Neural crest cell (in vitro differentiated cells): ENCODE measurements at places on chromosomes 7 and 10.

- peaks cover 27% of the 10 kb centered on the region for H3K4me1 ChIP-seq
- no peak overlapping the region for H3K27ac ChIP-seq
- peaks cover 82% of the 10 kb centered on the region for H3K27me3 ChIP-seq
- no peak for DNase-seq
These were observed 7.0 kb upstream of the DPYSL4 start for GRCh38 chr10:132179551-132180392.

DNA sequence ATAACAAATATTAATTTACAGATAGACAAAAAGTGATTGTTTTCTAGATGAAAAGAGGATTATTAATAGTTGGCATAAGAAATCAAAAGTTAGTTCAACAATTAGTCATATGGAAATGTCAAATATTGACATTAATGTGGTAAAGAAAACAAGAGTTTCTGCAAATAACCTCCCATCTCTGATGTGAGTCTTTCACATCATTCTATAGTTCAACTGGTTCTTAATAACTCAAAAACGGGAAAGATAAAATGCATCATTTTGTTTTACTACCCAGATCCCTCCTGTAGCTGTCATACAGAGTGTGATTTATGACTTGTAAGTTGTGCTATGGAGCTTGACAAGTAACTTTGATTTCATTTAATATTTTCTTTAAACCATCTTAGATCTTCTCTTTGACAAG lies 594.8 kb downstream of the ZWINT start:
- H3K36me3 ChIP-seq: no peaks in the 10 kb centered on the region
- H3K4me3 ChIP-seq: no peak overlapping the region
- H3K27ac ChIP-seq: no peak overlapping the region
- peaks cover 5% of the 10 kb centered on the region for H3K4me1 ChIP-seq
- DNase-seq: no peak

DNA sequence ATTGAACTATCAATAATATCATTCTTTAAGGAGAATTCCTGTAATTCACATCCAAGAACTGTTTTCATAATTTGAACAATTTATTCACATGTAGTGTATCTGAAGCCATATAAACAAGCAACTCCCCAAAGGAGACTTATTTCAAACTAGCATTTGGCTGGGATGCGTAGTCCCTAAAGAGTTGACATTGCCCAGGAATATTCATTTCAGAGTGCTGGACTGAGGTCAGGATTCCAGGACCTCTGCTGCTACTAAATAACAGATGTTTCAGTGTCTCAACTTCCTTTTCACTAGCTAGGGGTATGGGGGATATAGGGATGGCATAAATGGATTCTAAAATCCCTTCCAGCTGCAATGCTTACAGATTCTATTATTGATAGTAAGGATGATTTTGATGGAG lies 177.0 kb downstream of the TSPAN12 start:
- H3K27me3 ChIP-seq: no peaks in the 10 kb centered on the region
- peaks cover 7% of the 10 kb centered on the region for H3K4me1 ChIP-seq
- no peaks in the 10 kb centered on the region for H3K36me3 ChIP-seq

DNA sequence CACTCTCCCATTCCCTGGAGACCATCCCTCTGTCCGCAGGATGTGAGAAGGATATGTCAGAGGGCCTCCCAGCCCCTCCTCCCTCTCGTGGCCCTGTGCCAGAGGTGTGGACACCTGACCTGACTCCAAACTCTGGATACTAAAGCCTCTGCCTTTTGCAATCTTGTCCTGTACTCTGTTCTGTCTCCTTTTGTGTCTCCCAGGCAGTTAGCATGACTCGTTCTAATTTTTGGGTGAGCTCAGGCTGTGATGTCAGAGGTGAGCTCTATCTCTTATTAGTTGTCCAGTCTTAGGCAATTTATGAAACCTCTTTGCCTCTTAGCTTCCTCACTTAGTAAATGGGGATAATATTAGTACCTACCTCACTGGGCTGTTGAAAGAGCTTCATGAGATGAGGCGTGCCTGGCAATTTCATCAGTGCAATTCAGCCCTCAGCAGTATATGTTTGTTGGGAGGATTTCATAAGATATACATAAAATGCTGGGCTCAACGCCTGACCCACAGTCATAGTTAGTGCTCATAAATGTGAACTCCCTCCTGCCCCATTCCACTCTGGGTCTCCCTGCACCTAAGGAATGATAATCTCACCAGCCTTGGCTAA lies 10.9 kb downstream of the MARVELD1 start:
- DNase-seq: no peak
- H3K4me1 ChIP-seq: peaks cover 11% of the 10 kb centered on the region
- H3K4me3 ChIP-seq: no peak overlapping the region
- no peaks in the 10 kb centered on the region for H3K27me3 ChIP-seq
- no peaks in the 10 kb centered on the region for H3K36me3 ChIP-seq

- no peak overlapping the region for H3K4me3 ChIP-seq
- peaks cover 4% of the 10 kb centered on the region for H3K4me1 ChIP-seq
- H3K36me3 ChIP-seq: no peaks in the 10 kb centered on the region
These were observed 417.9 kb upstream of the CNTNAP2 start for GRCh38 chr7:145698526-145699262.

- no peak for DNase-seq
- no peaks in the 10 kb centered on the region for H3K36me3 ChIP-seq
- H3K4me1 ChIP-seq: no peaks in the 10 kb centered on the region
- no peaks in the 10 kb centered on the region for H3K27me3 ChIP-seq
- H3K4me3 ChIP-seq: no peak overlapping the region
These were observed 24.1 kb downstream of the MINDY4 start for GRCh38 chr7:30795161-30795948.

- H3K4me1 ChIP-seq: no peaks in the 10 kb centered on the region
- H3K4me3 ChIP-seq: no peak overlapping the region
- no peak overlapping the region for H3K27ac ChIP-seq
- peaks cover 17% of the 10 kb centered on the region for H3K27me3 ChIP-seq
These were observed 66.4 kb downstream of the MGAM2 start for GRCh38 chr7:142177869-142178268.

GRCh38 chr7:19051767-19052375 lies 65.6 kb downstream of the TWIST1 start:
- no peaks in the 10 kb centered on the region for H3K27me3 ChIP-seq
- H3K27ac ChIP-seq: no peak overlapping the region
- peaks cover 8% of the 10 kb centered on the region for H3K36me3 ChIP-seq
- no peaks in the 10 kb centered on the region for H3K4me1 ChIP-seq
- no peak overlapping the region for H3K4me3 ChIP-seq
- peak; percentile 11 for DNase-seq

DNA sequence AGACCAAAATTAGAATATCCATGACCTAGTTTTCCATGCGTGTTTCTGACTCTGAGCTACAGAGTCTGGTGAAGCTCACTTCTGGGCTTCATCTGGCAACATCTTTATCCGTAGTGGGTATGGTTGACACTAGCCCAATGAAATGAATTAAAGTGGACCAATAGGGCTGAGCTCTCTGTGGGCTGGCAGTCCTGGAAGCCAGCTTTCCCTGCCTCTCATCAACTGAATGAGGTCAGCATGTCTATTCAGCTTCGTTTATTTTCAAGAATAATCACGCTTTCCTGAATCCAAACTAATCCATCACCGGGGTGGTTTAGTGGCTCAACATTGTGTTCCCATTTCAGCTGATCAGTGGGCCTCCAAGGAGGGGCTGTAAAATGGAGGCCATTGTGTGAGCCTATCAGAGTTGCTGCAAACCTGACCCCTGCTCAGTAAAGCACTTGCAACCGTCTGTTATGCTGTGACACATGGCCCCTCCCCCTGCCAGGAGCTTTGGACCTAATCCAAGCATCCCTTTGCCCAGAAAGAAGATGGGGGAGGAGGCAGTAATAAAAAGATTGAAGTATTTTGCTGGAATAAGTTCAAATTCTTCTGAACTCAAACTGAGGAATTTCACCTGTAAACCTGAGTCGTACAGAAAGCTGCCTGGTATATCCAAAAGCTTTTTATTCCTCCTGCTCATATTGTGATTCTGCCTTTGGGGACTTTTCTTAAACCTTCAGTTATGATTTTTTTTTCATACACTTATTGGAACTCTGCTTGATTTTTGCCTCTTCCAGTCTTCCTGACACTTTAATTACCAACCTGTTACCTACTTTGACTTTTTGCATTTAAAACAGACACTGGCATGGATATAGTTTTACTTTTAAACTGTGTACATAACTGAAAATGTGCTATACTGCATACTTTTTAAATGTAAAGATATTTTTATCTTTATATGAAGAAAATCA lies 35.5 kb downstream of the CAV1 start:
- peaks cover 8% of the 10 kb centered on the region for H3K27me3 ChIP-seq
- H3K4me1 ChIP-seq: peaks cover 11% of the 10 kb centered on the region
- H3K36me3 ChIP-seq: no peaks in the 10 kb centered on the region
- no peak for DNase-seq

DNA sequence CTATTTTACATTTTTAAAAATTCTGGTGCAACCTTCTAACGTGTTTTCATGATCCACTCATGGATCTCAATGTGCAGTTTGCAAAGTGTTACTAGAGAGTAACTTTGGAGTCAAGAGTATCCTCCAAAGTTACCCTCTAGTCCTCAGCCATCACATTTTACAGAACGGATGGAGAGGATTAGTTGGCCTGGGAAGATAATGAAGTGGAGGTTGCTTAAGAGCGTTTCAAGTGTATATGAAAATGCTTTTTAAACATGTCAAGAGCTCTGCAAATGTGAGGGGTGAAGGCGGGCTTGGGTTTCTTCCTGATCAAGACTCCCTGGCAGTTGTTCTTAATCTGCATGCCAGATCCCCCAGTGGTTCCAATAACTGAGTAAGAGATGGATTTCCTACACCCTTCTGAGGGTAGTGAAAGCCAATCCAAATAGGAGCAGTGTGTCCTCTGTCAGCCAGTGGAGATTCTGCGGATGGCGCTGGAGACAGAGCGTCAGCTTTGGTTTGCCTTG lies 299.4 kb upstream of the NPVF start:
- peaks cover 10% of the 10 kb centered on the region for H3K27me3 ChIP-seq
- no peaks in the 10 kb centered on the region for H3K36me3 ChIP-seq
- H3K27ac ChIP-seq: no peak overlapping the region
- no peak for DNase-seq
- peaks cover 3% of the 10 kb centered on the region for H3K4me1 ChIP-seq

DNA sequence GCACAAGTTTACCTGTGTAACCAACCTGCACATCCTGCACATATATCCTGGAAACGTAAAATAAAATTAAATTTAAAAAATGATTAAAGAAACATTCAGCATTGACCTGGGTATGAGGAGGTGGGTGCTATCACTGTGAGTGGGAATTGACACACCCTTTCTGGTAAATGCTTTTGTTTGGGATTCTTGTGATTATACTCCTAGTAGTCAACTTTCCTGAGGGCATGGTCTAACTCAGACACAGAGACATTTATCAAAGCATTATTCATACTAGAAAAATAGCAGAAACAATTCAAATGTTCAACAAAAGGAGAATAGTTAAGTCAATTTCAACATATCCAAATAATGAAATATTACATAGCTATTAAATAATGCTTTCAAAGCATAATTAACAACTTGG lies 44.2 kb downstream of the CNNM2 start:
- no peak overlapping the region for H3K4me3 ChIP-seq
- no peaks in the 10 kb centered on the region for H3K27me3 ChIP-seq
- H3K27ac ChIP-seq: no peak overlapping the region
- DNase-seq: no peak

- no peaks in the 10 kb centered on the region for H3K27me3 ChIP-seq
- peak overlapping the region; percentile 47 for H3K27ac ChIP-seq
- H3K4me3 ChIP-seq: no peak overlapping the region
- DNase-seq: no peak
- H3K36me3 ChIP-seq: no peaks in the 10 kb centered on the region
These were observed 29.7 kb downstream of the STN1 start for GRCh38 chr10:103888113-103888841.

DNA sequence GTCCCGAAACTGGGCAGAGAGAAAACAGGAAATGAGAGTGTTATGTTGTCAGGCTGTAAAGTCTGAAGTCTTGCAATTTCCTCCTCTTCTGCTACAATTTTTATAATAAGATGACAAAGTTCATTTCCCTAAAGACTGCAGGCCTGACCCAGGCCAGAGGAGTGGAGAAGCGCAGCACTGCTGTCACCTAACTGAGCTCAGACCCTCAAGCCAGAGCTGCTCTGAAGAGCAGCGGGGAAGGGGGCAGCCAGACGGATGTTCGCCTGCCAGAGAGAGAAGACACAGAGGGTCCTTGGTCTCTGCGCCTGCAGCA lies 12.6 kb upstream of the AOAH start:
- H3K36me3 ChIP-seq: no peaks in the 10 kb centered on the region
- no peak overlapping the region for H3K4me3 ChIP-seq
- H3K4me1 ChIP-seq: peaks cover 5% of the 10 kb centered on the region
